ENCODE measurements at places on chromosomes 7 and 10.

GRCh38 chr7:149293338-149293737 lies 31.3 kb downstream of the ZNF783 start:
- DNase-seq = no peak

- DNase-seq = no peak
Measured at GRCh38 chr10:61592581-61592980, 70.1 kb upstream of the CABCOCO1 start.

DNA sequence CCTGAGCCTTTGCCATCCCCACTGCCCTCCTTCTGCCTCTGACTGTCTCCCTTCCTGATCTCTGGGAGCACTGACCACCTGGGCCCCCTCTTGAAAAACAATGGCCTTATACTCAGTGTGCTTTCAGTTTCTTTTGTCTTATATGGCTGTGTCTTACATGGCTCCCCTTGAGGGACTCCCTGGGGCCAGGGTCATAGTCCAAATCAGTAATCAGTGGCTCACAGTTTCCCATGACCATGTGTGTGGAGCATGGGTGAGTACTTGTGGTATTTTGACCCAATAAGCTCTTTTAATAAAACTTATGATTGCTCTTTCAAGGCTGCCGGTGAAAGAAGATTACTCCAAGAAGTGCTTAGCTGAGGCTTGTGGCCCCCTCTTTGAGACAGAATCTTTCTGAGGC lies 62.4 kb upstream of the PCBD1 start:
- no peak for DNase-seq

- no peak for DNase-seq
Measured at GRCh38 chr7:1100834-1101562, 13.1 kb downstream of the GPER1 start.

- no peak for DNase-seq
Measured at GRCh38 chr7:34337163-34337562, 320.9 kb upstream of the NPSR1 start.

- no peak for DNase-seq
Measured at GRCh38 chr7:101125989-101126650, 784 bp upstream of the SERPINE1 start.

DNA sequence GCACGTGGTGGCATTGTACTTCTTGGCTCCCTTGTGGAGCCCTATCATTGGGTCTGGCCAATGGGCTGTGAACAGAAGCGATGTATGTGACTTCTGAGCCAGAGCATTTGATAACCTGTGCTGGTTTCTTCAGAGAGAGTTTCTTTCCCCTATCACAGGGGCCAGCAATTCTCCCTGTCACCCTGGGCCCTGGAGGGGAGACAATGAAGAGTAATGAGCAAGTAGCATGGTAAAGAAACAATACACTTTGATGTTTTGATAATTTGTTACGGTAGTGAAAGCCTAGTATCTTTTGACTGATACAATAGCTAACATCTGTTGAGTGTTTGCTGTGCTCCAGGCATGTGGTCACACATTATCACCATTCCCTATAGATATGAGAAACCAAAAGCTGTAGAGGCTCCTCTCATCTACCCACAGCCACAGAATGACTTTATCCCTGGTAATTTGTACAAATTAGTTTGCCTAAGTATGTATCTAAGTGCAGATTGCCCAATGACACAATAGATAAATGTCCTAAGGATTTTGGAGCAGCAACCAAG lies 113.4 kb upstream of the SVIL start:
- no peak for DNase-seq

DNA sequence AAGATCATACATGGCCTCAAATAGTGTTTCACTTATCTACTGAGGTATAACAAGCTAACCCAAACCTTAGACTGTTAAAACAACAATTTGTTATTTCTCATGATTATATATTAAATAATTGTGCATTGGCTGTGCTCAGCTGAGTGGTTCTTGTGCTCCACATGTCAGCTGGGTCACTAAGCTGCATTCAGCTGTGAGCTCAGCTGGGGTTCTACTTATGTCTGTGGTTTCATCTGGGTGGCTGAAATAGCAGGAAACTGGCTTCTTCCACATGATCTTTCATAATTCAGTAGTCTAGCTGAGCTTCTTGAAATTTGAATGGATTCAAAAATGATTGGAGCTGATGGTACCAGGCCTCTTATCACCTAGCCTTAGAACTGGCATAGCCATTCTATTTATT lies 181.8 kb upstream of the CSTF2T start:
- DNase-seq = no peak

GRCh38 chr10:113071446-113071845 lies 121.4 kb downstream of the TCF7L2 start:
- no peak for DNase-seq

- no peak for DNase-seq
Measured at GRCh38 chr7:130932667-130933432, 198.8 kb upstream of the KLF14 start.

DNA sequence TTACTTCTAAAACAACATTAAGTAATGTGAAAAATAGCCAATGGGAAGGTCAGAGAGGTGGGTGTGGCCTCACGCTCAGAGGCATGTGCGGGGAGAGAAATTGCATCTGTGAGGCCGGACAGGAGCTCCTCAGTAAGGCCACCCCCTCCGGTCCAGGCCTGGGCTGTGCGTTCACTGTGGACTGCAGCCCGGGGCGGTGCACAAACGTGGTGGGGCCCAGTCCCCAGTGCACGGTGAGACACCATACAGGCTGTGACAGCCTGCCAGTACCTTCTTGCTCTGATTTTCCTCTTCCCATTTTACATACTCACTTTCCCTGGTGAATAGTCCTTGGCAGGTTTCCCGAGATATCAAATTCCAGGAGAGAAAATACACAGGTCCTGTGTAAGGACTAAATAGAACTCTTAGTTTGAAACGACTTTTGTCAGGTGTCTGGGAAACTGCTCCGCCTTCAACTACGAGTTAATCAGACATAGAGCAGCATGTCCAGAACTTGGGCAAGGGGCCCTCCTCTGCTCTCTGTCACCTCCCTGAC lies 174.1 kb upstream of the MKI67 start:
- no peak for DNase-seq

DNA sequence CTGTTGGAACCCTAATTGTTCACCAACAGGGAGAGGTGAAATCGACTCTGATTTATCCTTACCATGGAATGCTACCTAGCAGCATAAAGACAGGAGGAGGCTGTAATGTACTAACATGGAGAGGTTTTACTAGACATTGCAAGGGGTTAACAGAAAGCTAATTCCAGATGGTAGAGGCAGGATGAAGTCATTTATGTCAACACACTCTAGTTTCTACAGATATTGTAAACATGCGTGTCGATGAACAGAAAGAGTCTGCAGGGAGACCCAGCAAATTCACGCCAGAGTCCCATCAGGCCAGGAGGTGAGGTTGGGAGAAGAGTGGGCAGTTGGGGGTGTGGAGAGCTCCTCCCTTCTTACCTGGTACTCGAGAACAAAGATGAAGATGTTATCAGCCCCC lies 7.0 kb downstream of the NPC1L1 start:
- no peak for DNase-seq

GRCh38 chr7:22066522-22066921 lies 120.8 kb upstream of the CDCA7L start:
- DNase-seq = no peak

DNA sequence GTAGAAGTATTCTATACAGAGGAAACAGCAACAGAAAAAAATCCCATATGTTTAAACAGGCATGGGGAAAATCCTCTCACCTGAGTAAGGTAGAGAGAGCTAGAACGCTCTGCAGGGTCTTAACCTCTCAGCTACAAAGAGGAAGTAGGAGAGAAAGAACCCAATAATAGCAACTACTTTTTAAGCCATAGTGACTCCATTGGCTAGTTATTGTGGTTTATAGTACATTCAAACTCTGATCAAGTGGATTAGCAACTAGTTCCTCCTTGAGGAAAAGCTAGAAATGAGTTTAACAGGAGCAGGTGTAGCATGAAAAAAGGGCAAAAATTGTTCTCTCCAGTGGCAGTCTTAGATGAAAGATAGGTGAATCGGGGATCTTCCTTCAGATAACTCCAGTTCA lies 89.7 kb downstream of the HGF start:
- DNase-seq = no peak

GRCh38 chr10:44908066-44908749 lies 2.9 kb upstream of the TMEM72 start:
- DNase-seq = no peak

GRCh38 chr10:123272171-123272570 lies 118.0 kb downstream of the BUB3 start:
- DNase-seq = no peak

GRCh38 chr7:46368871-46369270 lies 447.8 kb upstream of the IGFBP3 start:
- DNase-seq = no peak

GRCh38 chr10:13930120-13930519 lies 343.4 kb downstream of the PRPF18 start:
- no peak for DNase-seq

GRCh38 chr10:605632-606325 lies 83.7 kb downstream of the DIP2C start:
- DNase-seq = no peak

GRCh38 chr10:89250865-89251408 lies 638 bp downstream of the LIPA start:
- no peak for DNase-seq

DNA sequence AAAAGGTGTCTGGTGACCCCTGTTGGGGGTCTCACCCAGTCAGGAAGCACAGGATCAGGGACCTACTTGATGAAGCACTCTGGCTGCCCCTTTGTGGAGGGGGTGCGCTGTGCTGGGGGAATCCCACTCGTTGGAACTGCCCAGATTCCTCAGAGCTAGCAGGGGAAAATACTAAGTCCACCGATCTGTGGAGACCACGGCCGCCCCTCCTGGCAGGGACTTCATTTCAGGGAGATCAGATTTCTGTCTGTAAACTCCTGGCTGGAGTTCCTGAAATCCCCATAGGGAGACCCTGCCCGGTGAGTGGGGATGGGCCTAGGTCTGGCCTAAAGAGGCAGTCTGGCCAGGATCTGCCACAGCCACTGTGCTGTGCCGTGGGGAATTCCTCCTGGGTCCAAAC lies 79.3 kb upstream of the ADCY1 start:
- DNase-seq = no peak

GRCh38 chr10:86233131-86233530 lies 133.5 kb downstream of the GRID1 start:
- no peak for DNase-seq

DNA sequence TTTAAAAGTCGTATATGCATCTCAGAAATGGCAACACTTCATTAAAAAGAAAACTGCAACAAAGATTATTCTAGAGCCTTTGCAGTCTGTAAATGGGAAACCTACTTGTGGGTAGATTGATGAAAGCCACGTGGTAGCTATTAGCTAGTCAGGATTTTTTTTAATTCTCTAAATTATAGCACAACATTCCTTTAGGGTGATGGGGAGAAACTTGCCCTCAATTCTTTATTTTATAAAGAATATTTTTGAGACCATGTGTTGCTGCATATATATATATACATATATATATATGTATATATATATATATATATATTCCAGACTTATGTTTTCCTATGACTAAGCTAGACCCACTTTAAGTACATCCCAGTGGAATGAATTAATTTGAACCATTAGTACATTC lies 118.0 kb downstream of the PPP1R3A start:
- no peak for DNase-seq

- no peak for DNase-seq
Measured at GRCh38 chr7:92827464-92828120, 8.8 kb downstream of the CDK6 start.

DNA sequence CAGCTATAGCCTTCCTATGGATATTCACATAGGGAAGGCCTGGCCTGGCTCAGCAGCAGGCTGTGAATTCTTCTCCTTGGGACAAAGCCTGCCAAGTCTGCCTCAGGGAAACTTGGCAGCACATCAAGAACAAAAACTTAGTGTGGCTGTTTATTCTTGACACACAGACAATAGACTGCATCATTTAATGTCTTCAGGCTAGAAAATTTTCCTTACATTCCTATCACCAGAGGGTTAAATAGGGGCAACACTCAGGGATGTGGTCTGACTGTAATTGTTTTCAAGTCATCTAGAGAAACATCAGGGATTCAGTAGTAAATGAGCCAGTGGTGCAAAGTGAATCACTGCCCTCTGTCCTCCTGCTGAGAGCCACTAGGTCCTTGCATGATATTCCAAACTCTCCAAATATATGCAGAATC lies 137.3 kb downstream of the SEMA3C start:
- no peak for DNase-seq

- DNase-seq = no peak
Measured at GRCh38 chr10:52250510-52250909, 63.6 kb upstream of the DKK1 start.

Measured in stimulated activated CD8-positive, alpha-beta memory T cell treated with anti-CD3 and anti-CD28 coated beads, Interleukin-15, amount 100 ng/mL, for 1 hour (primary cell).